Left lung (tissue), 14 donors: ENCODE measurements at places on chromosomes 4 and X.

GRCh38 chrX:18461431-18461830, 36.0 kb downstream of the CDKL5 start:
- no peak overlapping the region for H3K27ac ChIP-seq
- H3K27me3 ChIP-seq: no peaks in the 10 kb centered on the region
- no peaks in the 10 kb centered on the region for H3K36me3 ChIP-seq
- no peak overlapping the region for H3K4me3 ChIP-seq
- no peaks in the 10 kb centered on the region for H3K4me1 ChIP-seq
- DNase-seq: no peak

DNA sequence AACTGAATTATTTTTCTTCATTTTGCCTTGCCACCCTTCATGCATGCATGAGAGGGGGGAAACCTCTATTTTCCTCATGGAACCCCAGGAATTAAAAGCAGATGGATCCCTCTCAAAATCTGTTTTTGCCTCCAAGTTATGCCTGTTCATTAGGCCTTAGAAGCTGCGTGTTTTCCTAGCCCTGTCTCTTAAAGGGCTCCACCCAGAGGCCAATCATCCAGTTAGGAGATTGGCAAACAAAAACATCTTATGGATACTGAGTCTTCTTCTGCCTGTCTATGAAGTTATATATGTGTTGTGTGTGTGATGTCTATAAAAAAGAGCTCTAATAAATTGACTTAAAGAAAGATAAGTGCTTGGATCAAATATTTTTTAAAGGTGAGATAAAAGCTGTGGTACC, 142.9 kb downstream of the ANAPC10 start:
- H3K36me3 ChIP-seq: no peaks in the 10 kb centered on the region
- no peaks in the 10 kb centered on the region for H3K27me3 ChIP-seq
- no peak overlapping the region for H3K27ac ChIP-seq
- no peak overlapping the region for H3K4me3 ChIP-seq
- H3K4me1 ChIP-seq: no peaks in the 10 kb centered on the region
- DNase-seq: no peak

- no peak overlapping the region for H3K4me3 ChIP-seq
- no peaks in the 10 kb centered on the region for H3K27me3 ChIP-seq
- peak; percentile 50 for DNase-seq
- H3K4me1 ChIP-seq: no peaks in the 10 kb centered on the region
- H3K27ac ChIP-seq: no peak overlapping the region
- no peaks in the 10 kb centered on the region for H3K36me3 ChIP-seq
These were observed 278.6 kb downstream of the ADGRA3 start for GRCh38 chr4:22237155-22237751.

DNA sequence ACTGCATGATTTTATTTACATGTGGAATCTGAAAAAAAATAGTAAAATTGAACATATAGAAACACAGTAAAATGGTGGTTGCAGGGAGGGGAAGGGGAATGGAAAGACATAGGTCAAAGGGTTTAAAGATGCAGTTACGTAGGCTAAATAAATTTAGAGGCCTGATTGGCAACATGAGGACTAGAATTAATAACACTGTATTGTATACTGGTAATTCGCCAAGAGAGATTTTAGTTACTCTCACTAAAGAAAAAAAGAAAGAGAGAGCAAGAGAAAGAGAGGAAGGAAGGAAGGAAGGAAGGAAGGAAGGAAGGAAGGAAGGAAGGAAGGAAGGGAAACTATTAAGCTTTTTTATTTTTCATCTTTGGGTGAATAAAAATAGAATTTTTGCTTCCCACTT, 488.1 kb downstream of the PCDH10 start:
- no peak for DNase-seq
- no peak overlapping the region for H3K4me3 ChIP-seq
- no peaks in the 10 kb centered on the region for H3K4me1 ChIP-seq
- no peak overlapping the region for H3K27ac ChIP-seq
- no peaks in the 10 kb centered on the region for H3K27me3 ChIP-seq

- no peak overlapping the region for H3K4me3 ChIP-seq
- no peaks in the 10 kb centered on the region for H3K36me3 ChIP-seq
- H3K27ac ChIP-seq: no peak overlapping the region
- DNase-seq: no peak
These were observed 27.1 kb downstream of the AFM start for GRCh38 chr4:73508651-73509050.

DNA sequence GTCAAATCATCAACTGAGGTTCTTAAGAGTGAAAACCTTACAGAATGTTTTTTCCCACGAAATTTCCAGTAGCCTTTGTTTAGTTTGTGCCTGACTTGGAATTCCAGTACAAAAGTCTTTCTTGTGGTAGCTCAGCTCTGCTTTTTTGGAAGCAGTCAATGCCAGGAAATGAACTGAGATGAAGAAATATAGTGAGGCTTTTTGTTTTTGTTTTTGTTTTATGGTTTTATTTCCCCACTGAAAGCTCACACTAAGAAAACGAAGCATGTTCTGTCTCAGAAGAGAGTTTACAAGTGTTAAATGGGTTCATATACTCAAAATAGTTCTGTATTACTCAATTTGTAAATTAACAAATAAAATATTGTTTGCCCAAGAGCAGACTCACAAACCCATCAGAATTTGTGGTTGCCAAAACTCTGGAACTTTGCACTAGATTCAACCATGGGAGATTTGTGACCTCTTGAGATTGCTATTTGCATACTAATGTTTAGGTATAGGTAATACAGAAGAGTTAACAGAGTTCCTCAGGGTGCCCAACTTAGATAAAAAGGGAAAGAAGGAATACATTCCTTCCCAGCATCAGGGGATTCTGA, 1060.8 kb downstream of the FAT4 start:
- no peaks in the 10 kb centered on the region for H3K4me1 ChIP-seq
- no peak overlapping the region for H3K27ac ChIP-seq
- no peaks in the 10 kb centered on the region for H3K36me3 ChIP-seq
- H3K27me3 ChIP-seq: no peaks in the 10 kb centered on the region
- DNase-seq: no peak

- H3K27me3 ChIP-seq: no peaks in the 10 kb centered on the region
- peaks cover 28% of the 10 kb centered on the region for H3K4me1 ChIP-seq
- peak overlapping the region; percentile 61 for H3K4me3 ChIP-seq
- DNase-seq: no peak
These were observed 701 bp upstream of the BCOR start for GRCh38 chrX:40098264-40099054.

- H3K27me3 ChIP-seq: no peaks in the 10 kb centered on the region
- no peaks in the 10 kb centered on the region for H3K36me3 ChIP-seq
- H3K4me3 ChIP-seq: no peak overlapping the region
- no peak for DNase-seq
These were observed 44.1 kb upstream of the SEC24B start for GRCh38 chr4:109389369-109390114.

GRCh38 chrX:9682456-9682855, 83.2 kb downstream of the GPR143 start:
- H3K4me3 ChIP-seq: no peak overlapping the region
- H3K36me3 ChIP-seq: no peaks in the 10 kb centered on the region
- no peaks in the 10 kb centered on the region for H3K27me3 ChIP-seq
- peak; percentile 39 for DNase-seq
- H3K27ac ChIP-seq: no peak overlapping the region

DNA sequence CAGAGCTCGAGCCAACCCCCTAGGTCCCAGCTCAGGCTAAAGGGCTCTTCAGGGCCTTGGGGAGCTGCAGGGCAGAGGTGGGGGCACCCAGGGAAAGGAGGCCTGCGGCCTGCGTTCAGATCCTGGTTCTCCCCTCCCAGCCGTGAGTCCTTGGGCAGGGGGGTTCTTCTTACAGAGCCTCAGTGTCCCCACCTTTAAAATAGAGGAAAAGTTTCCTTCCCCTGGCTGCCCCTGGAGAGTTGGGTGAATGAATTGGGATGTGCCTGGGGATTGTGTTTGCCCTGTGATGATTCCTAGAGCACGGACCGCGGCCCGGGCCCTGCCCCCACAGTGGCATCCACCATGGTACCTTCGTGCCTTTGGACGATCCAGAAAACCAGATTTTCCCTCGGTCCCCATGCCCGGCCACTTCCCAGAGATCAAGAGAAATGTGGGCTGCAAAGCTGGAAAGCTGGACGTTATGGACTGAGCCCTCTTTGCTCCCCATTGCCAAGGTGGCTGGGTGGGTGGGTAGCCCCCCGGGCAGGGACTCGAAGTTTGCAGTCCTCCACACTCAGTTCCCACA, 11.4 kb downstream of the HTRA3 start:
- peaks cover 40% of the 10 kb centered on the region for H3K4me1 ChIP-seq
- H3K27ac ChIP-seq: no peak overlapping the region
- DNase-seq: no peak
- H3K4me3 ChIP-seq: no peak overlapping the region

GRCh38 chr4:139557556-139558110, 1.6 kb upstream of the SETD7 start:
- peak overlapping the region; percentile 99 for H3K27ac ChIP-seq
- H3K4me3 ChIP-seq: peak overlapping the region; percentile 83
- H3K4me1 ChIP-seq: peaks cover 15% of the 10 kb centered on the region
- no peaks in the 10 kb centered on the region for H3K27me3 ChIP-seq
- H3K36me3 ChIP-seq: no peaks in the 10 kb centered on the region
- no peak for DNase-seq

GRCh38 chrX:17656035-17656418, 81.3 kb upstream of the SCML1 start:
- H3K27me3 ChIP-seq: peaks cover 36% of the 10 kb centered on the region
- peak overlapping the region; percentile 9 for H3K4me3 ChIP-seq
- H3K27ac ChIP-seq: no peak overlapping the region
- DNase-seq: no peak
- no peaks in the 10 kb centered on the region for H3K4me1 ChIP-seq

GRCh38 chrX:86604607-86605006, 456.4 kb downstream of the DACH2 start:
- H3K4me1 ChIP-seq: no peaks in the 10 kb centered on the region
- no peaks in the 10 kb centered on the region for H3K36me3 ChIP-seq
- H3K27ac ChIP-seq: no peak overlapping the region

- peaks cover 22% of the 10 kb centered on the region for H3K36me3 ChIP-seq
- no peak for DNase-seq
- H3K4me1 ChIP-seq: no peaks in the 10 kb centered on the region
These were observed 166.7 kb downstream of the ANTXR2 start for GRCh38 chr4:79906303-79906702.

- H3K36me3 ChIP-seq: no peaks in the 10 kb centered on the region
- H3K27ac ChIP-seq: no peak overlapping the region
- DNase-seq: no peak
These were observed 242.9 kb upstream of the PRPS2 start for GRCh38 chrX:12548341-12548740.

GRCh38 chrX:27893871-27894270, 86.1 kb downstream of the MAGEB10 start:
- no peaks in the 10 kb centered on the region for H3K27me3 ChIP-seq
- H3K4me3 ChIP-seq: no peak overlapping the region
- no peak overlapping the region for H3K27ac ChIP-seq

DNA sequence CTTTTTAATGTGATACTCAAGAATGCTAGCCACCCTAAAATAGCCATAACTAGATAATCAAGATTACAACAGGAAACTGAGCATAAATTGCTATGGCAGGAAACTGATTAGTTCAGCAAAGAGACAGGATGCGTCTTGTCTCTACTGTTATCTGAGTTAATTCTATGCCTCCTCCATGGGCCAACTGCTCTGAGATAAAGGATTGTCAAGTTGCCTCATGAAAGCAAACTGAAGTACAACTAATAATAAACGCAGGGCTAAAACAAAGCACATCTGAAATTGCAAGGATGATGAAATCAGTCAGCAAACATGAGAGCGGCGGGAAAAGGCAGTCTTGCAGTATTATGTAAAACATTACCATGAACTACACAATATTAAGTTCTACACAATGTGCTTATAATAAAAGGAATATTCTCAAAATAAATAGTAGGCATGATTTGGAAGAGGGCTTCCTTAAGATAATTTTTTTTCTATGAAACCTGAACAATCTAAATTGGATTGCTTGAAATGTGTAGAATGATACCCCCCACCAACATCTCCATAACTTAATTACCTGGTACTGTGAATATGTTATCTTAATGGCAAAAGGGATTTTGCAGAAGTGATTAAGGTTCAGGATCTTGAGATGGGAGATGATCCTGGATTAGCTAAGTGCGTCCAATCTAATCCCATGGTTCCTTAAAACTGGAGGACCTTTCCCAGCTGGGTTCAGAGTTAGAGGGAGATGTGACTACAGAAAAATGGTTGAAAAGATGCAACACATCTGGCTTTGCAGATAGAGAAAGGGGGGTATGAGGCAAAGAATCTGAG, 65.9 kb downstream of the ANTXR2 start:
- H3K27ac ChIP-seq: no peak overlapping the region
- H3K4me1 ChIP-seq: no peaks in the 10 kb centered on the region
- H3K27me3 ChIP-seq: no peaks in the 10 kb centered on the region
- H3K36me3 ChIP-seq: no peaks in the 10 kb centered on the region
- DNase-seq: no peak

GRCh38 chr4:81360737-81361136, 111.0 kb downstream of the RASGEF1B start:
- no peaks in the 10 kb centered on the region for H3K36me3 ChIP-seq
- DNase-seq: no peak
- H3K4me1 ChIP-seq: no peaks in the 10 kb centered on the region
- no peaks in the 10 kb centered on the region for H3K27me3 ChIP-seq
- H3K4me3 ChIP-seq: no peak overlapping the region
